MV-4-11 (cell line): ENCODE measurements at places on chromosomes 16 and 17.

DNA sequence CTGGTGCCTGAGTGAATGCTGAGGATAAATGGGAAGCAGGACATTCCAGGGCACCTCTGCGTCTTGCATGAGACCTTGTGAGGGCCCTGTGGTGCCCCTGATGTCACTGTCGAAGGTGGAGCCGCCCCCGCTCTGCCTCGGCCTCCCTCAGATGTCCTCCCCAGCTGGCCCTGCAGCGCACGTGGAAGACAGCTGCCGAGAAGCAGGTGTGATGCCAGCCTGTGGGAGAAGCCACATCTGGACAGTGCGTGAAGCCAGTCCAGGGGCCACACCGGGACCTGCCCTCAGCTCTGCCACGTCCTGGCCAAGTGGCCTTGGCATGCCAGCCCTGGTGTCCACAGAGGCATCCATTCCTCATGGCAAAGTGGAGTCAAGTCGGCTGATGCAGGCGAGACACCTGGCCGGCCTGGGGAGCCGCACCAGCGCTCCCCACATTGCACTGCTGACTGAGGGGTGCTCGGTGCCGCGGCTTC, 21.6 kb upstream of the METRNL start:
- DNase-seq = no peak

DNA sequence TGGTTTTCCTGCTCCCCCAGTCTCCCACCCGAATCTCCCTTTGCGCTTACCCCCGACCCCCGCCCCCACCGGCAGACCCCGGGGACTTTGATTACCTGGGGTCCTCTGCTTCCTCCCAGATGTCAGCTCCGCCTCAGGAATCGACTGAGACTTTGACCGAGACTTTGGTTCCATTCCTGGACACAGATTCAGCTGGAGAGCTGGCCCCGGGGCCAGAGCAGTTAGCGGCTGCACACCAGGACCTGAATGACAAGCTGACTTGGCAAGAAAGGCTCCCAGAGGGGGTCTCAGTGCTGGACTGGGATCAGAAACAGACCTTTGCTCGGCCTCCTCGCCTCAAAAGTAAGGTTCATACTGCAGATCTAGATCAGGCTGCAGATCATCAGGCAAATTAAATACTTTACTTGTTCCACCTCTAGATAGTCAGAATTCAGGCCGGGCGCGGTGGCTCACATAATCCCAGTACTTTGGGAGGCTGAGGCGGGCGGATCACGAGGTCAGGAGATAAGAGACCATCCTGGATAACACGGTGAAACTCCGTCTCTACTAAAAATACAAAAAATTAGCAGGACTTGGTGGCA, 60.3 kb upstream of the FBXO47 start:
- DNase-seq = no peak

GRCh38 chr16:82523815-82524214, 103.0 kb upstream of the CDH13 start:
- no peak for DNase-seq

DNA sequence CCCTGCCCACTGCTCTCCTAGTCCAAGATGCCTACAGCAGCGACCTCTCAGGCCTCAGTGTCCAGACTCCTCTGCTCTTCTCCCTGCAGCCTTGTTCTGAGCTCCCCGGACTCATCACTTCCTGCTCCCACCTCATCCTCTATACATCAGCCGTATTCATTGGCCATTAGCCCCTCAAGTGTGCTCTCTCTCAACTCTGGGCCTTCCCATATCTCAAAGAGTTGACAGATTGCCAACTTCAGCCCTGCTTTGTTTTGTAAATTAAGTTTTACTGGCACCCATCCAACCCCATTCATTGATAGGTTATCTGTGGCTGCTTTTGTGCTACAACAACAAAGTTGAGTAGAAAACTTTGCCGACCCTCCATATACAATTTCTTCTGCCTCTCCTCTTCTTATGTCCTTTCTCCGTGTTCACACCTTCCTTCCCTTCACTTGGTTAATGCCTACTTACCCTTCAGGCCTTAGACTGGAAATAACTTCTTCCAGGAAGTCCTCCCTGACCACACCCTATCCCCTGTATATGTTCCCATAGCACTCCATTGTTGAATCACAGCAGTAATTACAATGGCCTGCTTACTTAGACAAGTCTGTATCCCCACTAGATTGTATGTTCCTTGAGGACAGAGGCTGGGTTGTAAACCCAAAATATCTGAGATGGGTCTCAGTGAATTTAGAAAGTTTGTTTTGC, 63.4 kb upstream of the TANC2 start:
- DNase-seq = no peak

DNA sequence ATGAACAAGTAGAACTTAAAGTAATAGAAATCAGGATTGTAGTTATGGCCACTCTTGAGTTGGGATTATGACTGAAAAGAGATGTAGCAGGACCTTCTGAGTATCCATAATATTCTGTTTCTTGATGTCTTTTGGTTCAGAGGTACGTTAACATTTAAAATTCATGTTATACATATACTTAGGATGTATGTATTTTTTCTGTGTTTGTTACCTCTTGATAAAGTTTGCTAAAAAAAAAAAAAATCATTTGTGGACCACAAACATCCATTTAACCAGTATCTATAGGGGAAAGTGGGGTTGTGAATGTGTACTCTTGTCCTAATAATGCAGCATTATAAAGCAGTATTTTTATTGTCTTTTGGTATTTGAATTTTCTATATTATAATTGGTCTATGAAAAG, 65.6 kb downstream of the BCAS3 start:
- no peak for DNase-seq

- DNase-seq = no peak
Measured at GRCh38 chr17:69056179-69056823, 4.4 kb downstream of the ABCA9 start.

DNA sequence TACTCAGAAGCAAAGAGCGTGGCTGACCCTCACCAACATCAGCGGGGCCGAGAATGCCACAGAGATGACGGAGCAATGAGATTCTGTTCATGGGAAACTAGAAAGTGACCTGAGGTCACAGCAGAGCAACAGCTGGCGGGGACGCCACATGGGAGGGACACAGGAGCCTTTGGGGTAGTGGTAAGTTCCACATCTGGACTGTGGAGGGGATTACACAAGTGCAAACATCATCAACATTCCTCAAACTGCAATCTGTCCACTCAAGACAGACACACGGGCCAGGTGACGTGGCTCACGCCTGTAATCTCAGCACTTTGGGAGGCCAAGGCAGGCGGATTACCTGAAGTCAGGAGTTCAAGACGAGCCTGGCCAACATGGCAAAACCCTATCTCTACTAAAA, 11.2 kb downstream of the HAGH start:
- no peak for DNase-seq

DNA sequence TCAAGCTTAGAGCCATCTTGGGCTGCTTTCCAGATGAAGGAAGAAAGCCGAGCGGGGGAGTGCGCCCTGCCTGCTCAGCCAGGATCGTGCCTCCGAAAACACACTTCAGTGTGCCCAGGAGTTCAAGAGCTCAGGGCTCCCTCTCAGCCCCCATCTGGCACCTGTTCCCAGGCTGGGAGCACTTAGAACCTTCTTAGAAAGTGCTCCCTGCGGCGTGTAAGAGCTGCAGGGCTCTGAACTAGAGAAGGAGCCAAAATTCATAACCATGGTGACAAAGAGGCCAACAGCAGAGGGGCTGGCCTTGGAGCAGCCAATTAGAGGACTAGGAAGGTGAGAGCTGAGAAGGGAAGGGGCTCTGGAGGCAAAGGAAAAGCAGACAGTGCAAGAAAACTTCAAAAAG, 59.0 kb upstream of the TNRC6C start:
- no peak for DNase-seq

- DNase-seq = peak; percentile 4
Measured at GRCh38 chr16:20799599-20799998, 6.7 kb downstream of the ERI2 start.
